Fibroblast of lung (primary cell): ENCODE measurements at places on chromosomes 13 and 19. TPM values are rescaled to one million over a fixed set of nuclear protein-coding genes. Genes with fewer than 3 reads are reported as not detected.

GRCh38 chr13:112981451-112981850 lies 12.4 kb downstream of the MCF2L start:
- no peak for DNase-seq

DNA sequence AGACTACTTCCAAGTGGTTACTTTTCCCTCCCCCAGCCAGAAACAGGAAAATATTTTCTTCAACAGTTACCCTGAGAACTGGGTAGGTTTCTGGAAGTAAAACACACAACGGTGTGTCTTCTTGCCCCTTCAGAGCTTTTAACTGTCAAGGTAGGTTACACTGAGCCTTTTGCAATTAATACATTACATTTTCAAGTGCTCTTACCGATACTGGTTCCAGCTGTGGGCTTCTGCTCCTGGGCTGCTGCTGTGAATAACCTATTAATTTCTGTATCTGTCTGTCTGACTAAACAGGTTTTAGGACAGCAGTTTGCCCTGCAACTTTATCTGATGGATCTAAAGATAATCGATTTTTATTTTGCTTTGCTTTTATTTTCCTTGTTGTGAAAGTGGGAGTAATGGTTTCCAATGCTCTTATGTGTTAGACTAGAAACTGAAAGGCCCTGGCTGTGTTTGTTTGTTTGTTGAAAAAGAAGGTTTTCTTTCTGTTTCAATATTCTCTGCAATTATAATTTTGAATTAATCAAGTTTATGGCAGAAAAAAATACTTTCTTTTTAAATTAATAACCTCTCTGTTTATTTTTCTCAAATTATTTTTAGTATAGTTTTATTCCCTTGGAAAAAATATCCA lies 196.7 kb upstream of the SLITRK6 start:
- no peak for DNase-seq

DNA sequence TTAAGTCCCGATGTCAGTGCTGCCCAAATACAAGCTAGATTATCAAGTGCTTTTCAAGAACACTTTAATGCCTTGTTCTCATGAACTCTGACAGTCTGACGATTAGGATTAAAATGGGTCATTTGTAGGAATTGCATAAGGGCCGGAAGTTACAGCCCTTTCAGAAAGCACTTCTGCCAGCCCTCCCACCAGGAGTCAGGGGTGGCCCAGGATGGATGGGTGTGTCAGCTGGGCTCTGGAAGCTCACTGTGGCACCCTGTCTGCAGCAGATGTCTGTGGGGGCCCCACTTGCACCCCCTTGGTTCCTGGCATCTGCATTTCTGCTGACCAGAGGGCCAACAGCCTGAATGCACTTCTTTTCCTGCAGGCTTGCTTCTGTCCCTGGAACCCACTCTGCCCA lies 712.7 kb downstream of the UQCRFS1 start:
- no peak for DNase-seq

GRCh38 chr19:36141039-36141927 lies 1.4 kb downstream of the CAPNS1 start:
- DNase-seq, result peak; percentile 71

GRCh38 chr13:57815600-57815999 lies 184.1 kb downstream of the PCDH17 start:
- DNase-seq, result peak; percentile 10

The SYNGR4 gene
- total RNA-seq, result not detected in 2 replicates

The SMIM44 gene
- total RNA-seq, result not detected in 2 replicates

The ZNF507 gene
- 11.3 and 12.1 TPM in 2 replicates for total RNA-seq
